ENCODE measurements at places on chromosomes 11 and 22.

- peak; percentile 18 for DNase-seq
Observed at GRCh38 chr11:31397239-31397834, 27.7 kb downstream of the DNAJC24 start.

GRCh38 chr22:23892130-23892529 is 2.1 kb upstream of the MIF start:
- no peak for DNase-seq

GRCh38 chr11:130848361-130849214 is 67.7 kb downstream of the SNX19 start:
- DNase-seq, result no peak

- DNase-seq, result no peak
Observed at GRCh38 chr22:36921309-36922104, 8.1 kb downstream of the CSF2RB start.

DNA sequence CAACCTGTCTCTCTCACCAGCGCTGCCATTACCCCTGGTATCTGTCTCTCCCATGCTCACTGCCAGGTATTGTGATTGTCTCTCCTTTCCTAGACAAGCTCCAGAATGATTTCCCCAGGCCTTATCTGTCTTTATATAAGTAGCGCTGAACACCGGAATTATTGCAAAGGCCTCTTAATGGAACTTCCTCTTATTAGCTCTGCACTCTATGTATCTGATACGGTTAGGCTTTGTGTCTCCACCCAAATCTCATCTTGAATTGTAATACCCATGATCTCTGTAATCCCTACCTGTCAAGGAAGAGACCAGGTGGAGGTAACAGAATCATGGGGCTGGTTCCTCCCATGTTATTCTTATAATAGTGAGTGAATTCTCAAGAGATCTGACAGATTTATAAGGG is 39.3 kb downstream of the DDI1 start:
- no peak for DNase-seq

DNA sequence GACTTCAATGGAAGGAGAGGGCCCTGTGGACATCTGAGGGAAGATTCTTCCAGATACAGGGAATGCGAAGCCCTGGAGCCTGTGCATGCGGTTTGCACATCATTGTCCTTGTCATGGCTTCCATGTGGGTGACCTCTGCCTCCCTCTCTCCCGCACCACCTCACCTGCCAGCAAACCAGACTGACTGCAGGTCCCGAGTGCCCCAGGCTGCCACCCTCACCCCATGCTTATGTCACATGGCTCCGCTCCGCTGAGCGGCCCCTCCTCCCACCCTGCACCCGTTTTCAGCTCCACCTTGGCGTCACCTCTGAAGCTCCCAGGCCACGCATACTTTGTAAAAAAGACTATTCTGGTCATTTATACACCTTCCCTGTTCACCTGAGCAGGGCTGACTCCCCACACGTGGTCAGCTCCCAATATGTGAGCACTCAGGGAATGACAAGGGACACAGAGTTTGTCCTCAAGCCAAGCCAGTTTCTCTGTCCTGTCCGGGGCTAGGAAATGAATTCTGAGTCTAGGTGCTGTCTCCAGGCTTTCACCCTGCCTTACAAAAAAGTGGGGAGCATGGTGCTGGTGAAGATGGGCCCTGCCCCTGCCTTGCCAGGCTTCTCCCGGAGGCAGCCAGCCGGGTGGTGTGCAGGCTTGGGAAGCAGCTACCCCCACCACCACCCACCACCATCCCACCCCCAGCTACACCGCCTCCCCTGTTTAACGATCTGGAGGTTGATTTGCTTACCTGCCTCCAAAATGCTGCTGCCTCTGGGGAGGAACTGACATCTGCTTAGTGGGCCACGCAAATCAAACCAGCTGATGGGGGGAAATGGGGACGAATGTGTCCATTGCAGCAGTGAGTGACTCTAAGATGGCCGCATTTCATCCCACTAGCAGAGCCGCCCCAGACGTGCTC is 32.7 kb downstream of the FAM83F start:
- no peak for DNase-seq

DNA sequence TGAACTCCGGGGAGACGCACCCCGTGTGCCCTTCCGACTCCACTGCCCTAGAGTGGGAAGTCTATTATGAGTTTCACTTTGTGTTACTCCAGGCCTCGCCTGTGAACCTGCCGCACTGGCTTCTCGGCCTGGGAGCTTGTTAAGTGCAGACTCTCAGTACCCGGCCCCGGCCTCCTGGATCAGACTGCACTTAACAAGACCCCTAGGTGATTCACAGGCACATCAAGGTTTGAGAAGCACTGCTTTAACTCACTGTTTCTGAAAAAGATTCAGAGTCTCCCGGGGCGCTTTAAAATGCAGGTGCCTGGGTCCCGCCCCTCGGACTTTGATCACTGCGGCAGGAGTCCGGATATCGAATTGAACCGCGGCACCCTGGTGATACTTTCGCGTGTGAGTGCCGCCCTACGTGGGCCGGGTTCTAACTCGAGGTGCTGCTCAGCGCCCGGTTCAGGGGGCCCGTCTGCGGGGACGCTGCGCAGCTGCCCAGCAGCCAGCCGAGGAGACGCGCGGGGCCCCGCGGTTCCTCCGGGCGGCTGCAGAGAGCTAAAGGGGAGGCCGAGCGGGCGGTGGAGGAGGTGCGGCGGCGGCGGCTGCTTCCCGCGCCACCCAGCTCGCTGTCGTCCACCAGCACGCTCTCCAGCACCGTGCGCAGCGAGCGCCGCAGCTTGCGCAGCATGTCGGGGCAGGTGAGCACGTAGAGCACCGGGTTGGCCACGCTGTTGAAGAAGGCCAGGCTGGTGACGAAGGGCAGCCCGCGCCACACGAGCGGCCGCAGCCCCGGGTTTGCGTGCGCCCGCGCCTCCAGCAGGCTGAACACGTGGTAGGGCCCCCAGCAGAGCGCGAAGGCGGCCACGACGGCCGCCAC is 3.4 kb downstream of the PTGDR2 start:
- no peak for DNase-seq

GRCh38 chr22:20576445-20576816 is 69.0 kb downstream of the MED15 start:
- DNase-seq, result no peak

DNA sequence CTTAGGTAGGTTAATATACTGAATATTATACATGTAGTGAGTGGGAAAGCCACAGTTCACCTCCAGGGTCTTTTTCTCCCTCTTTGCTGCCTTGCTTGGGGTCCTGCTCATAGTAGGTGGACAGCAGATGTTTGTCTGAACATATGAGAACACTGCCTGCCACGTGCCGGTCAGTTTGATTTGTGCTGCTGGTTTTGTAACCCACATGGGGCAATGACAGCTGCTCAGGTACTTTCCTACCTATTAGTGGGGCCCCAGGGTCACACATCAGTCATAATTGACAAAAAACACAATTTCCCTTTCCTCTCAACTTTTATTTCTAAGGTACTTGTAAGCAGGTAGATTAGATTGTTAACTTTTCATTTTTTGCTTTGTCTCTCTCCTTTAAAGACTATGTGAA is 43.8 kb downstream of the BMAL1 start:
- no peak for DNase-seq

GRCh38 chr11:10413268-10413667 is 41.8 kb upstream of the AMPD3 start:
- no peak for DNase-seq

DNA sequence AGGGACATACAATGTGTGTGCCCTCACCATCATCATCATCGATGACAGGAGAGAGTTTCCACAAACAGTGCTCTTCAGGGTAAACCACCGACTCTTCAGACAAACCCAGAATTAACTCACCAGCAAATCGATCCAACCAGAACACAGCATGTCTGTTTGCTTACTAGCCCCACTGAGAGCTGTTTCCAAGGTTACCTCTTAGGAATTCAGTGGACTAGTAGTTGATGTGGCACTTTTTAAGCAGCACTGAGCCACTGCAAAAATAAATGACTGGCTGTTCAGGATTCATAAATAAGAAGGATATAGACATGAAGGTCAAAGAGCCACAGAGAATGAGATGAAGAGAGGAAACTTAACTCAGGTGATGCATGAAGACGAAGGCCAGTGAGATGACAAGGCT is 83.1 kb downstream of the PARVA start:
- no peak for DNase-seq

GRCh38 chr11:1109918-1110705 is 35.4 kb downstream of the MUC2 start:
- DNase-seq, result no peak

- DNase-seq, result no peak
Observed at GRCh38 chr11:59180907-59181306, 9.0 kb downstream of the DTX4 start.

- no peak for DNase-seq
Observed at GRCh38 chr22:32308934-32309333, 48.7 kb upstream of the RFPL3 start.

DNA sequence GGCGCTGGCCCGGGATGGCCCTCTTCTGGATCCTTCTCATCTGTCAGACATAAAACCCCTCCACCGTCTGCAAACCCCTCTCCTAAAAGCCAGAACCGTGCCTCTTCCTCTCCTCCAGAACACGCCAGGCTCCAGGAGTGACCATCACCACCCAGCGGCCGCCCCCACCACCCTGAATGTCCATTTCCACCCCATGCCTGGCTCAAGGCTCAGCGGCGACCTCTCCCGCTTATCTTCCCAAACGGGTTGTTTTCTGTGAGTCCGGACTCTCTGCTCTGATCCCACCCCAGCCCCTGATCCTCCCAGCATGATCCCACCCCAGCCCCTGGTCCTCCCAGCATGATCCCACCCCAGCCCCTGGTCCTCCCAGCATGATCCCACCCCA is 37.6 kb downstream of the CELSR1 start:
- DNase-seq, result no peak

- no peak for DNase-seq
Observed at GRCh38 chr11:94544646-94545263, 1.0 kb downstream of the FUT4 start.

DNA sequence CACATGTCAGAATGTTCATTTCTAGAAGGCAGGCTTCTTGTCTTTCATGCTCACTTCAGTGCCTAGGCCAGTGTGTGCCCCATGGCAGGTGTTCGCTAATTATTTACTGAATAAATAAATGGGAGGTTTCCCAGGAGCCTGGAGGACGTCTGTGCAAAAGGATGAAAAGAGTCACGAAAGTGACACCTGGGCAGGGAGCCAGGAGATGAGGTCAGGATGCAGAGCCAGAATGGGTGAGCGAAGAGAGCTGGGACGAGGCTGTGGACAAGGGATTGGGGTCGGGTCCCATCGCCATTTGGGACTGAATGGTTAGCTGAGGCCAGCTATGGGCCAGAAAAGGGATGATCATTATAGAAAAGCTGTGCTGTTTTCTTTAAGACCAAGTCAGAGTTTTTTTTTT is 560.4 kb downstream of the TBC1D22A start:
- DNase-seq, result no peak

GRCh38 chr22:19103880-19104821 is 18.1 kb downstream of the DGCR2 start:
- DNase-seq, result no peak

GRCh38 chr11:75606099-75606498 is 44.0 kb downstream of the SERPINH1 start:
- DNase-seq, result no peak

GRCh38 chr22:46902998-46903916 is 140.8 kb downstream of the TBC1D22A start:
- DNase-seq, result no peak

DNA sequence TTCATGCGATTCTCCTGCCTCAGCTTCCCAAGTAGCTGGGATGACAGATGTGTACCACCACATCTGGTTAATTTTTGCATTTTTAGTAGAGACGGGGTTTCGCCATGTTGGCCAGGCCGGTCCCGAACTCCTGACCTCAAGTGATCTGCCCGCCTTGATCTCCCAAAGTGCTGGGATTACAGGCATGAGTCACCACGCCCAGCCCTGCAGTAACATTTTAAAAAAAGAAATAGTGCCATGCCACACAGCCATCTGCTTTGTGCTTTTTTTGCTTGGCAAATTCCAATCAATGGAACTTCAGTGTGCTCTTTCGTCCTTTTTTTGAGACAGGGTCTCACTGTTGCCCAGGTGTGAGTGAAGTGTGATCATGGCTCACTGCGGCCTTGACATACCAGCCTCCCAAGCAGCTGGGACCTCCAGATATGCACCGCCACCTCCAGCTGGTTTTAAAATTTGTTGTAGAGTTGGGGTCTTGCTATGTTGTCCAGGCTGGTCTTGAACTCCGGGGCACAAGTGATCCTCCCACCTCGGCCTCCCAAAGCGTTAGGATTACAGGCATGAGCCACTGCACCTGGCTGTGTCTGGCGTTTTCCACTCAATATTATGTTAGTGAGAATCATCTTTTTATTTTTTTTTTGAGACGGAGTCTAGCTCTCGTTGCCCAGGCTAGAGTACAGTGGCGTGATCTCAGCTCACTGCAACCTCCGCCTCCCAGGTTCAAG is 1.8 kb upstream of the CHADL start:
- DNase-seq, result no peak

- no peak for DNase-seq
Observed at GRCh38 chr11:1924646-1925372, 5.3 kb downstream of the TNNT3 start.
